ENCODE measurements at places on chromosomes 7 and 10.

DNA sequence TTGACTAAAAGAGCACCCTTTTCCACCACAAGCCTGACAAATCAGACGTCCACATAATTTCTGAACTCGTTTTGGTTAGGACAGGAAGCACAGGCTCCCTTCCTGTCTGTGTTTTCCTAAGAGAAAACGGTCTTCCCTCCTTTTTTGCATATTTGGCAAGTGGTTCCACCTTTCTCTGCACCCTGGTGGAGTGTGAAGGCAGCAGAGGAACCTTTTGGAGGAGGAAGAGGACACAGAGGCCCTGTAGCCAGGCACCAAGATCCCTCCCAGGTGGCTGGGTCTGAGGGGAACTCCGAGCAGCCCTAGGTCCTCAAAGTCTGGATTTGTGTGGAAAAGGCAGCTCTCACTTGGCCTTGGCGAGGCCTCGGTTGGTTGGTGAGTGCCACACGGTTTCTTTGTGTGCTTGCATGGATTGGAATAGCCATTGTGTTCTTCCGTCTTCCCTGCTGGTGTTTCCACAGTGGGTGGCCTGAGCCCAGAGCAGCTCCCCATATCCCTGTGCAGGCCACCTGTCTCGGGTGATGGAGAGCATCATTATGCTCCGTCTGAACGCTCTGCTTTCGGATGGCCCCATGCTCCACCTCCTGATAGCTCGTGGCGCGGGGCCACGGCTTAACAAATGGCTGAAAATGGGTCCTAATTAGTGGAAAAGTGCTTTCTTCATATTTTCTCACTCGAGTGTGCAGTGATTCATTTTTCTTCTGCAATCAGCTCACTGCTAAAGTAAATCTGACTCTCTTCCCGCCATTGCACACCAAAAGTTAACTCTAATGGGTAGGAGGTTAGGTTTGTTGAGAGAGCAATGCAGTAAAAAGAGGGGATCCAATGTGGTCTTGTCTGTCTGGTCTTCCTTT is 4.2 kb downstream of the IKZF1 start:
- DNase-seq: no peak

DNA sequence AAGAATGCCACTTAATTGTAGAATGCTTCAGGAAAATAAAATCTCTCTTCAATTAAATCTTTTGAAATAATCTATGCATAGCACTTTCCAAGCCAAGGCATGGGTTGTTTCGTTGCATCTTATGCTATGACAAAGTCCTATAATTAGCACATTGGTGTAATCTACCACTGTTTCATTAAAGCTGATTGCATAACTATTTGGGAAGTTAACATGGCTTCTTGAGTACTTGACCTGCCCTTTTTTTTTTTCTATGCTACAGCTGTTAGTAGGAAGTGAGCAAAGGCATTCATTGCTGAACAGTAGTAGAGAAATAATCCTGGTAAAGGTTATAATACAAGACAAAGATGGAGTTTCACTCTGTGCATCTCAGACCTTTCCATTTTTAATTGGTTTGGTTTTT is 557.2 kb upstream of the CELF2 start:
- no peak for DNase-seq

GRCh38 chr10:60430017-60430416 is 40.3 kb upstream of the ANK3 start:
- no peak for DNase-seq

- DNase-seq: no peak
Measured at GRCh38 chr10:71579668-71580067, 139.9 kb downstream of the C10orf105 start.

GRCh38 chr10:52488606-52489485 is 174.8 kb downstream of the DKK1 start:
- DNase-seq: peak; percentile 46

DNA sequence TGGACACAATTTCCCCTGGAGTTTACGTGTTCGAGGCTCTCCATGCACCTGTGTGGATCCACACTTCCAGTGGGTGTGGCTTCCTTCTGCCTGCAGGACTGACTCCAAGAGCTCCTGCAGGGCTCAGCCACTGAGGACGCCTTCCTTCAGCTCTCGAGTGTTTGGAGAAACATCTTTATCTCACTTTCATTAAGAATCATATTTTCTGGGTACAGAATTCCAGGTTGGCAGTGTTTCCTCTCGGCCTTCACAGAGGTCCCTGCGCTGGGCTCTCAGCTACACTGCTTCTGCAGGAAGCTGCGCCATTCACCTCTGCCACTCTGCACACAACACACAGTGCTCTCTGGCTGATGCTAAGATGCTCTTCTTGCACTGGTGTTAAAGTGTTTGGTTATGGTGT is 69.9 kb upstream of the NKX6-2 start:
- no peak for DNase-seq
